Bronchial epithelial cell (primary cell): ENCODE measurements at places on chromosomes 2 and 18. TPM values are rescaled to one million over a fixed set of nuclear protein-coding genes. Genes with fewer than 3 reads are reported as not detected.

SLC14A1 gene
- not detected in 2 replicates for total RNA-seq

CACNB4 gene
- total RNA-seq, result 0.38 and 0.53 TPM in 2 replicates

LIPG gene
- 9.5 and 11.5 TPM in 2 replicates for total RNA-seq

ITGB6 gene
- total RNA-seq, result 21.1 and 31.5 TPM in 2 replicates

IL37 gene
- not detected in 2 replicates for total RNA-seq

SP100 gene
- 16.4 and 26.6 TPM in 2 replicates for total RNA-seq

CHRNG gene
- total RNA-seq, result not detected in 2 replicates

TWSG1 gene
- total RNA-seq, result 25.8 and 31.5 TPM in 2 replicates

GREB1L gene
- 0.79 and 0.90 TPM in 2 replicates for total RNA-seq

WDPCP gene
- total RNA-seq, result 3.2 and 4.0 TPM in 2 replicates

EGR4 gene
- total RNA-seq, result not detected in 2 replicates

SKOR2 gene
- not detected in 2 replicates for total RNA-seq

ANTXR1 gene
- total RNA-seq, result 1.5 and 3.7 TPM in 2 replicates

CD8B2 gene
- total RNA-seq, result not detected in 2 replicates

RAB6C gene
- under 0.01 TPM in 1 of 2 replicates, not detected in the other for total RNA-seq

RFX8 gene
- not detected in 2 replicates for total RNA-seq

SLC4A3 gene
- total RNA-seq, result 1.6 and 3.6 TPM in 2 replicates

SERPINB10 gene
- under 0.01 and 0.79 TPM in 2 replicates for total RNA-seq

MROH2A gene
- not detected in 2 replicates for total RNA-seq

RNF144A gene
- 0.13 and 0.26 TPM in 2 replicates for total RNA-seq

LRATD1 gene
- total RNA-seq, result 23.2 and 27.8 TPM in 2 replicates

ZNF521 gene
- total RNA-seq, result 0.53 TPM in 1 of 2 replicates, not detected in the other

CD8A gene
- under 0.01 TPM in 2 replicates for total RNA-seq

MC4R gene
- total RNA-seq, result under 0.01 TPM in 1 of 2 replicates, not detected in the other

RIOK3 gene
- total RNA-seq, result 144 TPM in 2 replicates

ANKRD30BL gene
- total RNA-seq, result not detected in 2 replicates
